ENCODE measurements at places on chromosomes 5 and 9. TPM values are rescaled to one million over a fixed set of nuclear protein-coding genes. Genes with fewer than 3 reads are reported as not detected.

Gene JAKMIP2
- total RNA-seq: 10.8 TPM

Gene CDKN2B-AS1
- total RNA-seq: 4.1 TPM

Gene ARHGEF39
- total RNA-seq: 0.87 TPM

Gene TICAM2
- 7.6 TPM for total RNA-seq

Gene MEGF10
- 0.22 TPM for total RNA-seq

Gene TMEM267
- total RNA-seq: 14.0 TPM

Gene TAF11L10
- not detected for total RNA-seq

Gene LHX6
- total RNA-seq: under 0.01 TPM

Gene ACSL6
- total RNA-seq: not detected

Gene NMUR2
- not detected for total RNA-seq

Gene PTGER4
- total RNA-seq: 2.9 TPM

Gene ADAMTS6
- 155 TPM for total RNA-seq

Gene CDX1
- 0.12 TPM for total RNA-seq

Gene NEURL1B
- total RNA-seq: 11.4 TPM

Gene PAEP
- not detected for total RNA-seq

Gene CDC37L1
- total RNA-seq: 23.7 TPM

Gene PCSK5
- 6.4 TPM for total RNA-seq

Gene RNF180
- 3.4 TPM for total RNA-seq

Data from uterine smooth muscle cell (primary cell).